ENCODE measurements at places on chromosomes 5 and 9.

- no peak overlapping the region for H3K4me3 ChIP-seq
- no peak overlapping the region for H3K27ac ChIP-seq
- H3K4me1 ChIP-seq = peaks cover 47% of the 10 kb centered on the region
- H3K36me3 ChIP-seq = peaks cover 6% of the 10 kb centered on the region
- DNase-seq = no peak
Measured at GRCh38 chr5:171310212-171310818, 1.3 kb downstream of the TLX3 start.

- peak overlapping the region; percentile 91 for H3K4me3 ChIP-seq
- peak; percentile 26 for DNase-seq
- H3K27me3 ChIP-seq = no peaks in the 10 kb centered on the region
- H3K4me1 ChIP-seq = peaks cover 5% of the 10 kb centered on the region
- H3K36me3 ChIP-seq = no peaks in the 10 kb centered on the region
- H3K27ac ChIP-seq = peak overlapping the region; percentile 91
Measured at GRCh38 chr9:129174724-129175514, 3.1 kb downstream of the IER5L start.

- peaks cover 1% of the 10 kb centered on the region for H3K4me1 ChIP-seq
- no peaks in the 10 kb centered on the region for H3K27me3 ChIP-seq
- H3K4me3 ChIP-seq = no peak overlapping the region
- no peak for DNase-seq
- no peaks in the 10 kb centered on the region for H3K36me3 ChIP-seq
- no peak overlapping the region for H3K27ac ChIP-seq
Measured at GRCh38 chr9:70701163-70701562, 286.7 kb upstream of the KLF9 start.

DNA sequence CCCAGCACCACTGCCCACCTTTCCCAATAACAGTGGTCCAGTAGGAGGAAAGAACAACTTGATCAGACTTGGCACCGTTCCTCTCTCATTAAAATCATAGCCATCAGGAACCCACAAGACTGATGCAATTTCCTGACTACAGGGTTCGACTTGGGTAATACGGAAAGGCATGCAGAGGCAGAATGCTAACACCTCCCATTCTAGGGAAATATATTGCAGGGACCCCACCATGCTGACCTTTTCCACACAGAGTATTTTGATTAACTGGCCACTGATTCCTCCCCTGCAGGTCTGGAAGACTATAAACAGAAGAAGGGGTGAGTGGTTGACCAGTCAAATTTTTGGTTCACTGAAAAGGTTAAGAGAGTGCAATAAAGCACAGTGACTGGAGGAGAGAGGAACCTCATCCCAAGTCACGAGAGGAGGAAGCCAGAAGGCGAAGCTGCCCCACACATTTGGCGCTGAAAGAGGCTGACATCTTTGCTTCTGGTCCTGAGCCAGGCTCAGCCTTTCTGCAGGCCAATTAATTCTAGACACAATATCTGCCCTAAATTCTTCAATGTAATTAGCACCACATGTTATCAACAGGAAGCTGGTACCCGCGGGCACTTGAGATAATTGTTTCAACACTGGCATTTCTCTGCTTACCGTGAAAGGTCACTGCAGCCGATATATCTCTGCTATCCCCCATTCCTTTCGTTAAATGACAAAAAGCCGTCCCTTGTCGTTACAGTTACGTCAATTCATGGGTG lies 64.7 kb upstream of the SPOCK1 start:
- H3K27ac ChIP-seq = no peak overlapping the region
- peaks cover 18% of the 10 kb centered on the region for H3K27me3 ChIP-seq
- H3K4me1 ChIP-seq = peaks cover 3% of the 10 kb centered on the region

- no peaks in the 10 kb centered on the region for H3K4me1 ChIP-seq
- no peak overlapping the region for H3K4me3 ChIP-seq
- no peak overlapping the region for H3K27ac ChIP-seq
- H3K27me3 ChIP-seq = no peaks in the 10 kb centered on the region
Measured at GRCh38 chr9:109908459-109909390, 128.7 kb downstream of the PALM2AKAP2 start.

GRCh38 chr5:162484986-162485385 lies 417.4 kb downstream of the GABRG2 start:
- no peak overlapping the region for H3K27ac ChIP-seq
- H3K36me3 ChIP-seq = no peaks in the 10 kb centered on the region
- no peaks in the 10 kb centered on the region for H3K27me3 ChIP-seq
- H3K4me3 ChIP-seq = no peak overlapping the region
- H3K4me1 ChIP-seq = no peaks in the 10 kb centered on the region

DNA sequence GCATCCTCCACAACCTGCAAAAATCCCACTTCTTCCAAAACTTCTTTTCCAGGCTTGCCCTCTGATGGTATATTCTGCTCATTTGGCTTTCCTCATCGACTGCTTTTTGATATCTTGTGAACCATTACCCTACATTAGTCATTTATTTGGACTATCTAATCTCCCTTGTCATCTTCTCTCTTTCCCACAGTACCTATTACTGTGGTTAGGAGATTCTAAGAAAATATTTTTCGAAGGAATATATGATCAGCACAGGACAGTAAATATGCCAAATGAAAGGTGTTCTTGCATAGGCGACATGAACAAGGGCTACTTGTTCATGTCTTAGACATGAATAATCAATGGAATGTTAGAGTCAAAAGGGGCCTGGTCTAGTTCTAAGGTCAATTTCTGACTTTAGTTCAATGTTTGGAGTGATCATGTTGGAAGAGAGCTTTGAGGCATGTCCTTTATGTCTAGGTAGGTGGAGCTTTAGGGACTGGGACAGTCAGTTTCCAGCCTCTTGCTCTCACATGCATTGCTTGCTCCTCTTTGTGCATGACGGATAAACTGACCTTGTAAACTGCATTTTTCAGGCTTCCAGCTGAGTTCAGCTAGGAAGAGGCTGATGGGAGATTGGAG lies 243.4 kb upstream of the RPS23 start:
- H3K4me3 ChIP-seq = no peak overlapping the region
- no peaks in the 10 kb centered on the region for H3K4me1 ChIP-seq
- no peaks in the 10 kb centered on the region for H3K36me3 ChIP-seq
- no peak for DNase-seq
- H3K27ac ChIP-seq = no peak overlapping the region
- H3K27me3 ChIP-seq = no peaks in the 10 kb centered on the region

- H3K4me1 ChIP-seq = no peaks in the 10 kb centered on the region
- H3K4me3 ChIP-seq = no peak overlapping the region
- no peaks in the 10 kb centered on the region for H3K36me3 ChIP-seq
Measured at GRCh38 chr9:73243078-73243477, 91.4 kb downstream of the ANXA1 start.

- no peaks in the 10 kb centered on the region for H3K4me1 ChIP-seq
- DNase-seq = no peak
- no peak overlapping the region for H3K4me3 ChIP-seq
- H3K27ac ChIP-seq = no peak overlapping the region
- H3K36me3 ChIP-seq = no peaks in the 10 kb centered on the region
Measured at GRCh38 chr5:57665146-57665936, 182.7 kb upstream of the ACTBL2 start.

- peaks cover 23% of the 10 kb centered on the region for H3K4me1 ChIP-seq
- H3K27me3 ChIP-seq = no peaks in the 10 kb centered on the region
- H3K27ac ChIP-seq = no peak overlapping the region
- H3K4me3 ChIP-seq = no peak overlapping the region
Measured at GRCh38 chr5:113093558-113093957, 117.0 kb downstream of the DCP2 start.

- DNase-seq = no peak
- no peaks in the 10 kb centered on the region for H3K27me3 ChIP-seq
- no peak overlapping the region for H3K4me3 ChIP-seq
- peaks cover 89% of the 10 kb centered on the region for H3K36me3 ChIP-seq
- peaks cover 16% of the 10 kb centered on the region for H3K4me1 ChIP-seq
- H3K27ac ChIP-seq = no peak overlapping the region
Measured at GRCh38 chr9:99143655-99144054, 38.7 kb downstream of the TGFBR1 start.

- no peak for DNase-seq
- H3K36me3 ChIP-seq = peaks cover 49% of the 10 kb centered on the region
- no peaks in the 10 kb centered on the region for H3K27me3 ChIP-seq
- H3K4me1 ChIP-seq = peaks cover 57% of the 10 kb centered on the region
Measured at GRCh38 chr5:139597134-139597533, 36.0 kb downstream of the UBE2D2 start.

GRCh38 chr5:133531594-133531993 lies 80.7 kb downstream of the FSTL4 start:
- DNase-seq = no peak
- H3K27me3 ChIP-seq = peaks cover 6% of the 10 kb centered on the region
- H3K4me3 ChIP-seq = no peak overlapping the region
- H3K4me1 ChIP-seq = no peaks in the 10 kb centered on the region
- no peak overlapping the region for H3K27ac ChIP-seq
- no peaks in the 10 kb centered on the region for H3K36me3 ChIP-seq

- DNase-seq = no peak
- no peak overlapping the region for H3K4me3 ChIP-seq
- H3K27me3 ChIP-seq = peaks cover 1% of the 10 kb centered on the region
Measured at GRCh38 chr5:164352695-164353094, 847.3 kb downstream of the MAT2B start.

GRCh38 chr9:34375901-34376595 lies 650 bp downstream of the MYORG start:
- no peaks in the 10 kb centered on the region for H3K27me3 ChIP-seq
- peaks cover 47% of the 10 kb centered on the region for H3K4me1 ChIP-seq
- H3K27ac ChIP-seq = peak overlapping the region; percentile 89
- DNase-seq = no peak

- H3K36me3 ChIP-seq = no peaks in the 10 kb centered on the region
- H3K4me3 ChIP-seq = no peak overlapping the region
- H3K27me3 ChIP-seq = no peaks in the 10 kb centered on the region
- no peak for DNase-seq
- H3K27ac ChIP-seq = no peak overlapping the region
Measured at GRCh38 chr9:88266416-88266815, 121.8 kb upstream of the SPIN1 start.

GRCh38 chr5:57455511-57456455 lies 26.8 kb downstream of the ACTBL2 start:
- H3K36me3 ChIP-seq = no peaks in the 10 kb centered on the region
- H3K27me3 ChIP-seq = no peaks in the 10 kb centered on the region
- DNase-seq = no peak

- peaks cover 4% of the 10 kb centered on the region for H3K4me1 ChIP-seq
- peak overlapping the region; percentile 15 for H3K27ac ChIP-seq
- DNase-seq = no peak
- no peak overlapping the region for H3K4me3 ChIP-seq
- H3K36me3 ChIP-seq = no peaks in the 10 kb centered on the region
- no peaks in the 10 kb centered on the region for H3K27me3 ChIP-seq
Measured at GRCh38 chr9:32468740-32469139, 57.3 kb downstream of the RIGI start.

DNA sequence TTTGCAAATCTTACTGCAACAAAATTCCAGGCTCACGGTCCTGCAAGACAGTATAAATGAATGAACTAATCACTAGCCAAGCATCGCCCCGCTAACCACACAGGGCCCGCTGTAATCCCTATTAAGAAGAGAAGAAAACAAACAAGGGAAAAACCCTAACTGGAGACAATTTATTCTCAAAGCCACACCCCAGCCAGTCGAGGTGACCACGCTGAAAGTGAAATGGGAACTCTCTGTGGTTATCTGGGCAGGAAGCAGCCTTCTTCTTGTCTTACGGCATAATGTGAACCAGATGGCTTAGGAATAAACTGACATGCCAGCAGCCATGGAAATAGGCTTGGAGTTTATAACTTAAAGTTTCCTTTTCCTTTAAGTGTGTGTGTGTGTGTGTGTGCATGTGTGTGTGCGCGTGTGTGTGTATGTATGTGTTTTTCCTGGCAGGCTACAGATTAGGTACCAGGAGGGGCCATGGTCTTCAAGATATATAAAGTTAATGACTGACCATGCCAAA lies 120.2 kb downstream of the SEMA6A start:
- no peak overlapping the region for H3K27ac ChIP-seq
- no peaks in the 10 kb centered on the region for H3K4me1 ChIP-seq
- H3K36me3 ChIP-seq = peaks cover 13% of the 10 kb centered on the region

GRCh38 chr5:158968150-158968549 lies 131.6 kb downstream of the EBF1 start:
- H3K27me3 ChIP-seq = no peaks in the 10 kb centered on the region
- no peak for DNase-seq
- no peaks in the 10 kb centered on the region for H3K36me3 ChIP-seq
- H3K4me3 ChIP-seq = no peak overlapping the region
- H3K4me1 ChIP-seq = peaks cover 12% of the 10 kb centered on the region

GRCh38 chr5:14011089-14012020 lies 66.9 kb upstream of the DNAH5 start:
- H3K4me1 ChIP-seq = peaks cover 11% of the 10 kb centered on the region
- H3K27me3 ChIP-seq = peaks cover 60% of the 10 kb centered on the region
- no peak for DNase-seq
- H3K27ac ChIP-seq = no peak overlapping the region

DNA sequence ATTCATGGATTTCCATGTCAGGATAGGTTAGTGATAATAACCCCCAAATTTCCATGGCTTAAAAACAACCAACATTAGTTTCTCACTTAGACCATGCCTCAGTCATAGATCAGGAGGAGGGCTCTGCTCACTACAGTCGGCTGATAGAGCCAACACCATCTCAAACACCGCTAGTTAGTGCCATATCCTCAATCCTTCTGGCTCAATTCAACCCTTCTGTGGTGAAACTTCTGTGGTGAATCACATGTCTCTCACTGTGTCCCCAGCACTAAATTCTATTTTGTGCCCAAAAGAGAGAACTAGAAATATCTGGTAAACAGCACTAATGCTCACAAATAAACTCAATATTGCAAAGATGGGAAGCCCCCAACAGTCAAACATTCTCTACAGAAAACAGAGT lies 21.1 kb downstream of the ECPAS start:
- H3K36me3 ChIP-seq = peaks cover 17% of the 10 kb centered on the region
- H3K4me3 ChIP-seq = no peak overlapping the region
- peaks cover 40% of the 10 kb centered on the region for H3K4me1 ChIP-seq
- H3K27ac ChIP-seq = no peak overlapping the region

DNA sequence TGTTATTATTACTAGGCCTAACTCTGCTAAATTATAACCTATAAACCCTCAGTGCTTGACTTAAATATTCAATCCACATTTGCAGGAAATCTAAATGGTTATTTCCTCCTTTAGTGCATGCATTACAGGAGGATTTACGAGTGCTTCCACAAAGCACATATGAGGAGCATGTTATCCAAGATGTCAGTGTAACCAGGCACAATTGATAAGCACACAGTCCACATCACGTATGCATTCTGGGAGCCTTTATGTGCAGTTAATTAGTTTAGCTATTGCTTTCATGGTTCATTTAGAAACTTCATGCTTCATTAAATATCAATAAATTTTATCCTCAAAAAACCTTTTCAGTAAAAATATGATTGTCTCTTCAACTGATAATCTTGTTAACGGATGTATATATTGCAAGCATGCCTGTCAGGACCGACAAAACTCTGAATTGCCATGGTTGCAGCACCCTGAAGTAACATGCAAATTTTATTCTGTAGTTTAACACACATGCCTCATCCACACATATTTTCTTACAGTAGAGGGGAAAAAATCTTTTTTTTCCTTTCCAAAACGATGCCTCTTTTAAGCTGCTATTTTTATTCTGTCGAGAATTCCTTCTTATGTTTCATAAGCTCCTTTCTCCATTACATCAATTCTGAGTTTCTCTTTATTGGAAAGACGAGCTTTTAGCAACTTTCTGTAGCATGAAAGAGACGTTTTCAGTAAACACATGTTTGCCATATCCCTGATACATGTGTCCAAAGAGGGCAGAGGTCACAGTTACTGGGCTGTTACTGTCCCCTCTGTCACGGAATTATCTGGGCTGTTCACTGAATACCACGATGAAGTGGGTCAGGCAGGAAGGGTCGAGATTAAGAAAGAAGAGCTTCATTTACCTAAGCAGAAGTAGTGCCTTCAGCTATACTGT lies 142.0 kb downstream of the GLIS3 start:
- no peak for DNase-seq
- no peak overlapping the region for H3K4me3 ChIP-seq
- no peaks in the 10 kb centered on the region for H3K4me1 ChIP-seq
- peaks cover 7% of the 10 kb centered on the region for H3K27me3 ChIP-seq
- no peaks in the 10 kb centered on the region for H3K36me3 ChIP-seq

Measured in naive thymus-derived CD8-positive, alpha-beta T cell (primary cell).